ENCODE measurements at places on chromosomes 7 and 10.
A peak's percentile ranks its signal among the peaks of the same experiment; 100 is the strongest.

DNA sequence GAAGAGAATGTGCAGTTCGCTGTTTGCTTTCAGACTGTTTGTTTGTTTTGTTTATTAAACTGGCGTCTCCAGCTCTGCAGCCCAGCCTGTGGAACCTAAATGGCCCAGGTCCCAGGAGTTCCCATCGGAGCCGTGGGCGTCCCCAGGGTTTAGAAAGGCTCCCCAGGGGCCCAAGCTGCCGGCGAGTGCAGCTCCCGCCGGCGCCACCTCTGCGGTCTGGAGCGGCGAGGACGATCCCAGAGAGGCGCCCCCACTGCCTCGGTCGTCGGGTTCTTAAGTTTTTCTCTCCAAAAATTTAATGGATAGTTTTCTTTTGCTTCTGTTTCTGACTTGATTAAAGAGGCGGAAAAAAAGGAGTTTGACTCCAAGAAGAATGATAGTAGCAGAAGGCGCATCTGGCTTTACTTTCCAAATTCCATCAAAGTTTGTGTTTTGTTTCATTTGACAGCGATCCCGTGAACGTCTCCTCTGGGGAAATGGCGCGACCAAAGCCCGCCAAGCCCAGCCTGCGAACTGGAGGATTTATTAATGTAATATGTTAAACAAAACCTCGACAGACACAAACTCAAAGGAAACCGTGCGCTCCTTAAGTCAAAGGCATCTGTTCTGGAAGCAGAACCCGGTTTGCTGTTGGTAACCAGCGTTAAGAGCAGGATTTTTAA is 718 bp upstream of the FZD1 start:
- DNase-seq, result no peak

- DNase-seq, result no peak
Measured at GRCh38 chr10:79588800-79589199, 21.9 kb upstream of the SFTPA1 start.

- DNase-seq, result no peak
Measured at GRCh38 chr10:7322623-7323022, 88.2 kb downstream of the SFMBT2 start.

- no peak for DNase-seq
Measured at GRCh38 chr7:70343519-70343918, 745.2 kb downstream of the AUTS2 start.

GRCh38 chr10:51010977-51011376 is 63.3 kb upstream of the PRKG1 start:
- no peak for DNase-seq

GRCh38 chr7:45347804-45348203 is 190.2 kb downstream of the RAMP3 start:
- DNase-seq, result no peak

- DNase-seq, result no peak
Measured at GRCh38 chr10:3452173-3452626, 279.6 kb upstream of the PITRM1 start.

- DNase-seq, result peak; percentile 28
Measured at GRCh38 chr7:45890902-45891461, 2.7 kb downstream of the IGFBP1 start.

GRCh38 chr10:36489611-36490228 is 635.7 kb upstream of the ANKRD30A start:
- no peak for DNase-seq

DNA sequence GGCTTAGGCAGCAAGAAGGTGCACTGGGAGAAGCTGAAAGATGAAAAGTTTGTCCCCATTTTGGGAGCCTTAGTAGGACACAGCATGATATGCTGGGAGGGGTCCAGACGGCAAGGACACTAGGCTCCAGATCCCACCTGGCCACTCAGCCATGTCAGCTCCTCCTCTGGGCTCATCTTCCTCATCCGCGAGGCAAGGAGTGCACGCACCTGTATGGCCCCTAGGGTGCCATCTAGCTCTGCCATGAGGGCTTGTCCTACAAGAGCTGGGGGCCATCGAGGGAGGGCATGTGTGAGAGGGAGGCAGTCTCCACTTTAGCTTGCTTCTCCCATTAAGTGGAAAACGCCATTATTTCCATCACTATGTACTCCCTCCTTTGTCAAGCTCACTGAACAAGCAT is 136.2 kb upstream of the ADAM12 start:
- no peak for DNase-seq

GRCh38 chr10:75079436-75080083 is 31.9 kb upstream of the SAMD8 start:
- DNase-seq, result no peak

GRCh38 chr10:132722394-132723329 is 63.3 kb downstream of the NKX6-2 start:
- DNase-seq, result no peak

GRCh38 chr10:63200431-63200830 is 67.3 kb downstream of the NRBF2 start:
- DNase-seq, result no peak

DNA sequence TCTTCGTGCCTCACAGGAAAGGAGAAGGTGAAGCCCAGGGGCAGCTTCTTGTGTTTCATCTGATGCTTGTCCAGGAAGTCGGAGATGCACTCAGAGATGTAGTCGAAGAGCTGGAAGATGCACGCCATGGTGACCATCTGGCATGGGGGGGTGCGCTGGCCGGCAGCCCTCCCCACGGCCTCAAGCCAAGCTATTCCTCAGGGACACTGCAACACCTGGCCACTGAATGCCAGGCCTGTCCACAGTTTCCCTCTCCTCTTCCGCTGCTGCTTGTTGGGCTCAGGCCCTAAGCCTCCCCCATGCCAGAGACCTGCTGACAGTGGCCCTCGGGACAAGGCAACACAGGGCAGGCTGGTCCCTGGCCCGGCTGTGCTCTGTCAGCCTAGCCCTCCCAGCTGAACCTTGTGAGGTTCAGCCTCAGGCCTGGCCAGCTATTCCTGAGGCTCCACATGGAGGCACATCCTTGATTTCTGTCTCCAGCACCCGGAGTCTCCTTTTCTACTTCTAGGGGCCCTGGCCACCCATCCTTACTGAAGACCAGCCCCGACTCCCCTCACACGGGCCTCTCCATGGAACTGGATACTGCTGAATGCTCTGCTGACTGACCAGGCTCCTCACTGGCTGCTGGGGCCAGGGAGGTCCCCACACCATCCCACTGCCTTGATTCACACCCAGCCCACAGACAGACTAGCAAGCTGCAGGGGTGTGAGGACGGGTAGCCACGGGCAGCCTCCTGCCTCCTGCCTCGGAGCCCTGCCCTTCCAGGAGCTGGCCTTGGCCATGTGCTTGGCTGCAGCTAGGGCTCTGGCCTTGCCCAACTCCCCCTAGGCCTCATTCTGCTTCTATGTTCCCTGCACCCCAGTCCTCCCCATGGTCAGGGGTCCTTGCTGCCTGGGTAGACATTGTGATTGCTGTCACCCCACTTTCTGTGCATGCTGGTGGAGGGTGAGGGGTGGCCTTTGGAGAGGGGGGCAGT is 10.1 kb upstream of the MYL7 start:
- DNase-seq, result no peak

- DNase-seq, result no peak
Measured at GRCh38 chr7:155340071-155340531, 42.4 kb downstream of the INSIG1 start.

- no peak for DNase-seq
Measured at GRCh38 chr7:27146491-27147198, 929 bp downstream of the HOXA6 start.

DNA sequence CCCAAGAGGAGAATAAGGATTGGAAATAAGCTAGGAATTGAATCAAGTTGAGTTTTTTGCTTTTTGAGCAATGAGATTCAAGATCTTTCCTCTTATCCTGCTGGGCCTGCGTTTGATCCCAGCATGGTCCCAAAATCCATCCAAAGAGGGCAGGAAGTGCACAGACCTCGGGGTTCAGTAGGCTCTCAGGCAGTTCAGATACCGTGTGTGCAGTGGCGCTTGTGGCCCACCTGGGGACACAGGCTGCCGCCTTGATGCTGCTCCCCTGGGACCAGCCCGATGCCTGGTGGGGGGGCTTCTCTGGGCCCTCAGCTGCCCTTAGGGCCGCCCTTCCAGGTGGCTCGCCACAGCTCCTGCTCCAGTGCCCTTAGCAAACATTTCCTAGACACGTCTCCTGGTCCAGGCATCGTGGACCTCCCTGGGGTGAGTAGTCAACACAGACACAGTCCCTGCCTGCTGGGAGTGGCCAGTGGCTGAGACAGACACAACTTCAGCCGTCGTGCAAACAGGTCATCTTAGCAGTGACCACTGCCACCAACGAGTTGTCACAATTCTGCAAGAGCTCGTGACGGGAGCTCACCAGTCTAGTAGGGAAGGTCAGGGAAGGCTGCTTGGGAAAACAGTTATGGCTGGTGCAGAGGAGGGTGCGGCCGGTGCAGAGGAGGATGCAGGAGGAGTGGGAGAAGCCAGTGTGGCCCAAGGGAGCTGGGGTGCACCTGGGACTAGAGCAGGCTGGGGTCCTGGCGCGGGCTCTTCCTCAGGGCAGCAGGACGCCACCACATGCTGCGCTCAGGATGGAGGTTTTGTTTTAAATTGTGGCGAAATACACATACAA is 21.7 kb upstream of the JAKMIP3 start:
- no peak for DNase-seq

GRCh38 chr10:60305380-60305892 is 84.2 kb downstream of the ANK3 start:
- no peak for DNase-seq

DNA sequence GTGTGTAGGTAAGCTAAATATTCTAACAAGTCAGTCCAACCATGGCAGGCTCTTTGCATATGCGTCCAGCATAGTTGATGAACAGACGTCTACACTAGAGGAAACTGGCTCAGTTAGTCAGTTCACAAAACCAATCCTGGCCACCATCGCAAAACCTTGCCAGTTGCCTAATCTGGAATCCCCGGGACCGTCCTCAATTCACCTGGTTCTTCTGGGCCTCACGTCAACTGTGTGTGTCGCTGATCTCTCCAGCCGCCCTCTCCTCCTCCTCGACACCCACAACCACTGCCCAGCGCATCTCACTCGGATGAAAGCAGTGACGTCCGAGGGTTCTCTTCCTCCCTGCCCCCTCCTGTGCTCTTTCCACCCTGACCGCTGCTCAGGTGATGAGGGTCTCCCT is 217.8 kb upstream of the SH2B2 start:
- DNase-seq, result no peak

GRCh38 chr7:132347858-132348257 is 228.4 kb downstream of the PLXNA4 start:
- no peak for DNase-seq

- no peak for DNase-seq
Measured at GRCh38 chr10:69769395-69769992, 32.2 kb upstream of the COL13A1 start.

GRCh38 chr7:76296743-76297740 is 5.4 kb upstream of the HSPB1 start:
- no peak for DNase-seq

DNA sequence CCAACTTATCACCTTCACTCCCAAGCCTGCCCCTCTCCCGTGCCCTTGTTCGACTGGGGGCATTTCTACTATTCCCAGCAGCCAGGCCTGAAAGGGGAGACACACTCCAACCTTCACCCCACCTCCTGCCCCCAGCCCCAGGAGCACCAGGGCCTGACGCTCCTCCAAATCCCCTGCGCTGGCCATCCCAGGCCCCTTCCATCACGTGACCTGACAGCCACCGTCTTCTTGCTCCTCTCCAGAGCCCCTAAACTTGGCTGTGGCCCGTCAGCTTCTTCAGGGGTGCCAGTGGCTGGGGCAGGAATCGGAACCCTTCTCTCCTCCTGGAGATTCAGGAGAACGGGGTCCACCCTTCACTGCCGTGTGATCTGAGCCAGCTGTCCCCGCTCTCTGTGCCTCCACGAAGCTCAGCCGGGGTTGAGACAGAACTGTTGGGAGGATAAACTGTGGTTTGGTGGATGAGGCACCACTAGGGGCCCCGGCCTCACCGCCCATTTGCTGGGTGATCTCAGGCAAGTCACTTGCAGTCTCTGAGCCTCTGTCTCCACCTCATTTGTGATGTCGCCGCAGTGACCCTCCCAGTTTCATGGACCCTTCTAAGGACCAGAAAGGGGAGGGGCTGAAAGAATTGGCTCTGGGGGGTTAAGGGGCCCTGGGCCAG is 91.0 kb downstream of the MYL10 start:
- no peak for DNase-seq

DNA sequence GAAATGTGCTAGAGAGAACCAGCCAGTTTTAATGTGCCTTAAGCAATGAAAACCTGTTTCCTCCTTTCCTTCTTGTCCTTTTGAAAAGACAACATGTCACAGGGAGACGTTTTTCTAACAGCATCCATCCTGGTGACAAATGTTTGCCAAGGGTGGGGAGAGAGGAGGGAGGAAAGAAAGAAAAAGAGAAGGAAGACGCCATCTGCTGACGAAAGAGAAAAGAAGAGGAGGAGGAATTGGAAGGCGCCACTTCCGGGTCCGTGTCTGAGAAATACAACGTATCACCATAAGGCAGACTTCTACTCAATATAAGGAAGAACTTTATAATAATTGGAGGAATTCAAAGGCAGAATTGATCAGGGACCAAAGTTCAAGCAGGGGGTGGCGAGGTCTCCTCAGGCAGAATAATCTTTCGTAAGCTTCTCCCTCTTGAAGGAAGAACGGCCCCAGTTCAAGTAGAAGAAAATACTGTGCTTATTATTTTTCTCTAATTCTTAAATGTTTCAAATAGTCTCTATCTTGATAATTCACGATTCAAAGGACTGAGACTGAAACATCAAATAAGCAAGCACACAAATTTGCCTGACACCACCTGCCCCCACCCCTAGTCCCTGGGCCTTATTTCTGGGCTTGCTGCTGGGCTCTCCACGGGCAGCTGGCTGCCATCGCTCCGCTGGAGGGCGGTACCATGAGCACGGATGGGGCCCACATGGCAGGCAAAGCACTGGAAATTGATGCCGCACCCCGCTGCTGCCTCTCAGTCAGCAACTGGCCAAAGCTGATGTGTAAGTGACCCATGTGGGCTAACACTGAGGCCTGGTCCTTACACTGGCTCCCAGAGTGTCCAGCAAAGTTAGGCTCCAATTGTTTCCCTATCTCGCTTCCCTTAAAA is 273.7 kb upstream of the KLF14 start:
- DNase-seq, result peak; percentile 11

GRCh38 chr10:104314591-104315485 is 23.4 kb downstream of the ITPRIP start:
- no peak for DNase-seq

DNA sequence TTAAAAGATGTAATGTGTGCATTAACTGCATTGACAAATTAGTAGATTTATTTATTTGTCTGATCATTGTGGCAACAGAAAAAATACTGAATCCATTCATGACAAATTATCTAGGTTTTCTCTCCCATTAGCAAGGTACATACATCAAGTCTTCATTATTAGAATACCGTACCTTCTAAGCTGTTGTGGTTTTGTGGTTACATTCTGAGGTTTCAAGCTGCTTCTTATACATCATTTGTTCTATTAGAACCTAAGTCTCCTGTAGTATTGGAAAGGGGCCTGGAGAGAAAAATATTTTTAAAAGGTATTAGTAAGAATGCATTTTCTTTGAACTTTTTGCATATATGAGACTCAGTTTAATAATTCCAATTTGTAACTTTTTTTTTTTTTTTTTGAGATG is 26.3 kb upstream of the CACNB2 start:
- no peak for DNase-seq
